ENCODE measurements at places on chromosomes 7 and 10. TPM values are rescaled to one million over a fixed set of nuclear protein-coding genes. Genes with fewer than 3 reads are reported as not detected.

Gene ACTA2
- total RNA-seq = 13.0 TPM

Gene AQP1
- total RNA-seq = 11.6 TPM

GRCh38 chr7:2897023-2897422, 52.9 kb upstream of the GNA12 start:
- DNase-seq = no peak

DNA sequence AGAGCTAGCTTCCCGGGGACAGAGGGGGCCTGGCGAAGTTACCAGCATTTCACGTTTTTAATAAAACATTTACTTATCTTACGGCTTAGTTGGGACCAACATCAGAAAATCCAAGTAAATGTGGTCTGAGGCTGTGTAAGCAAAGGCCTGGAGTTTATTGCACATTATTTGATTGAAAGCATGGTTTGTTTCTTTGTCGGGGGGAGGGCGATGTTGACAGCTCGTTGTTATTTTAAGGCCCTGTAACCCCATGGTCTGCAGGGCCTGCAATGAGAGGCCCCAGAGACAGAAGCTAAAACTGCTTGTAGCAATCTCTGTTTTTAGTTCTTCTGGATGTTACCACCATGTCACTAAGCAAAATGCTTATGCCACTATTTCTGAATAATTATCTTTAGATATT, 88.9 kb downstream of the MYOF start:
- DNase-seq = no peak

DNA sequence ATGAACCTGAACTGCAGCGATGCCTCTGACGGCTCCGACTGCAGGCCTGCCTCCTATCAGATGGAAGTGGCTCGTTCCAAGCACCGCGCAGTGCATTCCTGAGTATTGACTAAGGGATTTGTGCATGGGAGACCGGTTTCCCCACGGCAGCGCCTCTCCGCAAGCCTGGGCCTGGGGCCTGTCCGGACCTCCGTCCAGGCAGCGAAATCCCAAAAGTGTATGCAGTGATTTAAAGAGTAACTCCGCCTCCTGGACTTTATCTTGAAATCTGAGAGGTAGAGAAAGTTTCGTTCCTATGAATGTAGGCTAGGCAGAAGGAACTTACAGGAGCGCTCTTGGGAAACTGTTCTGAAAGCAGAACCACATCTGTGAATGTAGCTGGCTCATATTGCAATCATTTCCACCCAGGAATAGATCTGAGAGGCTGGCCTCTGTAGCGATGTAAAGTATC, 106.2 kb upstream of the CELF2 start:
- DNase-seq = peak; percentile 40

Gene EBLN1
- not detected for total RNA-seq

DNA sequence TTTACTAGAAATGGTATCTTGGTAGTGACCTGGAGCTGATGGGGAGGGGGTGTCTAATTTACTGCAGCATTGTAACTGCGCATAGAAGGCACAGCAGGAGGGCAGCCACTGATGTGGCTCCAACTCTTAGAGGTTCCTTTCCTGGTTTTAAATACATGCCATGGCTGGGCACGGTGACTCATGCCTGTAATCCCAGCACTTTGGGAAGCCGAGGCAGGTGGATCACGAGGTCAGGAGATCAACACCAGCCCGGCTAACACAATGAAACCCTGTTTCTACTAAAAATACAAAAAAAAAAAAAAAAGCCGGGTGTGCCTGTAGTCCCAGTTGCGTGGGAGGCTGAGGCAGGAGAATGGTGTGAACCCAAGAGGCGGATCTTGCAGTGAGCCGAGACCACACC, 19.2 kb upstream of the SEC61G start:
- no peak for DNase-seq

Gene PTPRN2
- total RNA-seq = 0.51 TPM

- DNase-seq = peak; percentile 4
Measured at GRCh38 chr10:123241391-123242141, 87.4 kb downstream of the BUB3 start.

Gene TSPAN15
- 100 TPM for total RNA-seq

GRCh38 chr10:100327718-100328009, 2.4 kb downstream of the PKD2L1 start:
- no peak for DNase-seq

- peak; percentile 74 for DNase-seq
Measured at GRCh38 chr7:24737281-24737680, 20.0 kb downstream of the GSDME start.

DNA sequence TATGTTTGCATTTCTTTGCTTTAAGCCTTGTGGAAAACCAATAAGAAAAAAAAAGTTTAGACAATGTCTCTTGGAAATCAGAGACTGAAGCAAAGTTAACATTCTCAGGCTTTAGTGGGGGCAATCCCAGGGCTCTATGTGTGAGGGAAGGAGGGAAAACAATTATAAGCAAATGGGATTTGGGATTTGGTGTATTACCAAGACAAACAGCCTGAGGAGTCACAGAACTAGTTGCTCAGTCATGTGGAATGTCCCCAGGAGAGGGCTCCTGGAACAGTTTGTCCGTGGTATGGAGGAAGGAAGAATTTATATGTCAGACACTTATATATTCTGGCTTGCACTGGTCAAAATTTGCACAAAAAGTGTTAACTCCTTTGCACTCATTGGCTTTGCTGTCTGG, 562.9 kb upstream of the TPK1 start:
- no peak for DNase-seq

Gene AOC1
- not detected for total RNA-seq

GRCh38 chr7:70393956-70394355, 738.0 kb upstream of the GALNT17 start:
- no peak for DNase-seq

DNA sequence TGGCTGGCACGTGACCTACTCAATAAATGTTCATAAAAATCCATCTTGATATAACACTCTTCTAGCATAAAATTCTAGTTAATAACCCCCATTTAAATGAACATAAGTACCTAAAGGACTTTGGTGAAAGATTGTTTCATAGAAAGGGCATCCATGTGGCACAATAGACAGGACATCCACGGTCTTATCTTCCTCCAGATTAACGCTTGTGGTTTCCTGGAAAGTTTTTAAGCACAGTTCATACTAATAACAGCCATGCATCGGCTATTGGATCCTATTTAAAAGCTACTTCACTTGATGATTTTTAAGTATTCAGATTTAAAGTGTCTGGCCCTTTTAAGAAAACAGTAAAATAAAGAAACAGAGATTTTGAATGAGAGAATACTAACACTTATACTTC, 288.3 kb downstream of the AHR start:
- no peak for DNase-seq

Gene HPSE2
- not detected for total RNA-seq

- no peak for DNase-seq
Measured at GRCh38 chr7:88293866-88294265, 12.8 kb downstream of the STEAP4 start.

Gene COL17A1
- total RNA-seq = 1.2 TPM

GRCh38 chr10:26776258-26776657, 78.8 kb downstream of the PDSS1 start:
- DNase-seq = no peak

GRCh38 chr10:1390200-1390599, 334.0 kb downstream of the WDR37 start:
- no peak for DNase-seq

Gene FXYD4
- total RNA-seq = not detected

DNA sequence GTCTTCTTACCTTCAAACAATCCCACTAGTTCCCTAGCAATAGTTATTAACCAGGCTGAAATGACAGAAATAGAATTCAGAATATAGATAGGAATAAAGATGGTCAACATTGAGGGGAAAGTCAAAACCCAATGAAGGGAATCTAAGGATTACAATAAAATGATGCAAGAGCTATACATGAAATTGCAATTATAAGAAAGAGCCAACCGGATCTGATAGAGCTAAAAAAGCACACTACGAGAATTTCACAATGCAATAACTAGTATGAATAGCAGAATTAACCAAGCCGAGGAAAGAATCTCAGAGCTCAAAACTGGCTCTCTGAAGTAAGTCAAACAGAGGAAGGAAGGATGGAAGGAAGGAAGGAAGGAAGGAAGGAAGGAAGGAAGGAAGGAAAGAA, 288.7 kb upstream of the KCND2 start:
- no peak for DNase-seq

Gene CLDN12
- 8.1 TPM for total RNA-seq

GRCh38 chr10:104197364-104197763, 34.8 kb downstream of the CFAP43 start:
- no peak for DNase-seq

DNA sequence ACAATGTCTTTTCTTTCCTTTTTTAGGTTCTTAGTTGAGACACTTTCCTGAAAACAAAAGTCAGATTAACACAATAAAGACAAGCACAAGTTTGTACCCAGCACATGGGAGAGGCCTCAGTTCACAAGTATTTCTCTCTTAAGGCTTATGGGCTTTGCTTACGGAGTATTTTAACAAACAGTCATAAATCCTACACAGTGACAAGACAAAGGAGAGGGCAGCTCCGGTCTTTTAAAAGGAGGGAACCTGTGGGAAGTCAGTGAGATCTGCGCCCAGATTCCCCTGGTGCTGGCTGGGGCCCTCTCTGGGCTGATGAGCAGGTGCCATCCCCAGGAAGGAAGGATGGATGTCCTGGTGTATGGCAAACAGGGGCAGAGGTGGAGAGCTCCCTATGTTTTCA, 398.6 kb downstream of the ACTR3B start:
- DNase-seq = no peak

- DNase-seq = no peak
Measured at GRCh38 chr10:121369616-121370015, 228.6 kb downstream of the FGFR2 start.

Gene HOXA7
- total RNA-seq = 15.6 TPM

DNA sequence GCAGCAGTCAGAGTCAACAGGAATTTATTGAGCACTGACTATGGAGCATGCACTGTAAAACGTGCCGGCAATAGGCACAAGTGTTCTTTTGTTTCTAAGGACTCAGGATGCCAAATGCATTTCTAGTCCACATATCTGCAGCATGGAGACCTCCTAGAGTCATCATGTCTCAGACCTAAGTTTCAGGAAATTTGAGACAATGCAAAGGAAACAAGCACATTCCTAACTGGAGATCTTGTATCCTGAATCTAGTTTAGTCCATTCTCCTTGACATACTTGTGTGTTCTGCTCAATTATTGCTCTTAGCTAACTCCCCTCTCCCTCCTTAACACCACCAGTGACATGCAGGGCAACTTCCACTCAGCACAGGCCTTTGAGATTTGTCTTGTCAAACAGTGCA, 173.2 kb downstream of the ZNF438 start:
- DNase-seq = peak; percentile 91

DNA sequence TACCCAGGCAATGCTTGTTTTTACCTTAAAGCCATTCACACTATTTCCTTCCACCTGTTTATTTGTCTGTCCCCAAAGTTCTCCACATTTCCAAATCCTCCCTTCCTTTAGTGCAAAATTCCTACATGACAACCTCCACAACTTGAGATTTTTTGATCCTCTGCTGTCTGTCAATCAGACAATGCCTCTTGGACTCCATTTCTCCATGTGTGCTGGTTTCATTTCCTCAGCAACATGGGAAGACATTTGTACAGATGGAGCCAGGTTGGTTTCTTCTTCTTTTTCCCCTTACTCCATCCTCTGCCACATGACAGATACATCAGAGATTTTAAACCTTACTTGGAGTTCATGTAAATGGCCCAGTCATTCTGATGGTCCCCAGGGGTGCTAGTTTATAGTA, 19.1 kb upstream of the GIMAP2 start:
- no peak for DNase-seq

GRCh38 chr10:90167174-90168064, 466.0 kb downstream of the KIF20B start:
- DNase-seq = no peak

Gene HKDC1
- total RNA-seq = not detected

DNA sequence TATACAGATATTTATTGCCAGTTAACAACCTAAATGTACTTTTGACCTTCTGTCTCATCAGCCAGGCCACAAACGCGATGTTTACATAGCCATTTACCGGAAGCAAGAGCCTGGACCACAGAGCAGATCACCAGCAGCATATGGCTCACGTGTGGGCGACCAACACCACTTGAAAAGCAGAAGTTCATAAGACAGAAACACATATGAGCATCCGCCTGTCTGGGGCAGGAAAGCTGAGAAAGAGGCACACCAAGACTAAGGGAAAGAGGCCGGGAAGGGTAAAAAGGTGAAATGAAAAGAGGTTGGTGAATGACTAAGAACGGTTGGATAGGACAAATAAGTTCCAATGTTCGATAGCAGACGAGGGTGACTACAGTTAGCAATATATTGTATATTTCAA, 1.3 kb downstream of the ABCB1 start:
- no peak for DNase-seq

DNA sequence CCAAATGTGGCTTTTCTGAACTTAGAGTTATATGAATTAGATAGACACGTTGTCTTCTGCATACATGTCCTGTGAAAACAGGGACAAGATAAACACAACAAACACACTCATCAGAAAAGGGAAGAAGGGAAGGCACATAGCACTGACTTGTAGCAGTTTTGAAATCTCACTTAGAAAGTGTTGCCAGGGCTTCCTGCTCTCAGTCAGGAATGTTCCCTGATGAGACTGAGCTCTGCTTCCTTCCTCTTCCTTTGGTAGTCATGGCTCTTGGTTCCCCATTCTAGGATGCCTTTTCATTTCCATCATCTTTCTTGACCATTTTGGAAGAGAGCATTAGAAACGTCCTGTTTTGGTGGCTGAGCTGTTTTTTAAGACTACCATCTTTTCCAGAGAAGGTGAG, 233.8 kb upstream of the LYZL1 start:
- DNase-seq = no peak

DNA sequence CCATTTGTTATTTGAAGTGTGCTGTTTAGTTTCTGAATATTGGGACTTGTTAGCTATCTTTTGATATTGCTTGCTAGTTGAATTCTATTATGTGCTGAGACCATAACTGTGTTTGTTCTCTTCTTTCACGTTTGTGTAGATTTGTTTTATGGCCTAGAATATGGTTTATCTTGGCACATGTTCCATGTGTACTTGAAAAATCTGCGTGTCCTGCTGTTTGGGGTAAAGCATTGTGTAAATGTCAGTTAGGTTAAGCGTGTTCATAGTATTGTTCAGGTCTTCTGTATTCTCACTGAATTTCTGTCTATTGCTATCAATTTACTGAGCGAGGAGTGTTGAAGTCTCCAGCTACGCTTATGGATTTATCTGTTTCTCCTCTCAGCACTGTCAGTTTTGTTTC, 19.4 kb downstream of the MMP21 start:
- peak; percentile 76 for DNase-seq

Gene PSD
- 0.40 TPM for total RNA-seq

- DNase-seq = no peak
Measured at GRCh38 chr7:334618-335357, 44.8 kb downstream of the FOXL3 start.

Gene HMX2
- not detected for total RNA-seq

Measured in endothelial cell of umbilical vein (primary cell).